ENCODE measurements at places on chromosomes 1 and 21. TPM values are rescaled to one million over a fixed set of nuclear protein-coding genes. Genes with fewer than 3 reads are reported as not detected.

DNA sequence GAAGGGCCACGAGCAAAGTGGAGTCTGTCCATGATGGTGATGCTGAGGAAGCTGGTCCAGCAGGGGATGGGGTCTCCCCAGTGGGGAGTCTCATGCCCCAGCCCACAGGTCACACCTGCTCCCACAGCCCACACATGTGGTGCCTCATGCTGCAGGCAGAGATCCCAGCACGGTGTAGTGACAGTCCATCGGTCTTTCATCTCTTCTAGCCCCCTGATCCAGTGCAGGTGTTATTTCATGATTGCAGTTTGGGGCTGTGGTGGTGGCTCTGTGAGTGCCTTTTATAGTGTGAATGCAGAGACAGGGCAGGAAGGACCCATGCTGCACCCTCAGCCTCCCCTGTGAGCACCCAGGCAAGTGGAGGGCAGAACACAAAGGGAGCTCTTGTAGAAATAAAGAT, 45.0 kb downstream of the UBASH3A start:
- DNase-seq = no peak

DNA sequence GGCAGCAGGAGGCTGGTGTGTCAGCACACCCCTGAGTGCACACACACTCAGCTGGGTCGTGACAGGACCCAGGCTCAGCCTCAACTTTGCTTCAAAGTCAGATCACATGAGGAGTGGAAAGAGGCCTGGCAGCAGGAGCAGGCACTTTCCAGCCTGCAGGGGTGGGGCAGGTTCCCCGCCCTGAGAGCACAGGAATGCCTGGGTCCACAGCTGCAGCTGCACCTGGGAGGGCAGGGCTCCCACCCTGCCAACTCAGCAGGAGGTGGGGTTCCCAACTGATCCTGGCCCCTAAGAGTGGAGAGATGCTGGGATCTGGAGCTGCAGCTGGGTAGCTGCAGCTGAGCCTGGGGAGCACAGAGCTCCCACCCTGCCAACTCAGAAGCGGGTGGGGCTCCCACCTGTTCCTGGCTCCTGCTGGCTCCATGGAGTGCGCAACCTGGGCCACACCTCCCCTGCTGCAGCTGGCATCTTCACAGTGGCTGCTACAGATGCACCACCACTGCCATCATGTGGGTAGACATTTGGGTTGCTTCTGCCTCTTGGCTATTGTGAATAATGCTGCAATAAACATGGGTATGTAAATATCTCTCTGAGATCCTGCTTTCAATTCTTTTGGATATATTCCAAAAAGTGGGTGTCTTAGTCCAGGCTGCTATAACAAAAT, 415.4 kb downstream of the TTLL7 start:
- DNase-seq = no peak

The TFF2 gene
- polyA plus RNA-seq = not detected

The CTH gene
- polyA plus RNA-seq = 13.0 TPM
